ENCODE measurements at places on chromosomes 6 and 20.
A peak's percentile ranks its signal among the peaks of the same experiment; 100 is the strongest.

- no peak for DNase-seq
Measured at GRCh38 chr6:37980222-37980595, 160.7 kb downstream of the ZFAND3 start.

GRCh38 chr20:15236812-15237211 lies 899.4 kb upstream of the FLRT3 start:
- peak; percentile 19 for DNase-seq

GRCh38 chr6:56311533-56312448 lies 64.4 kb upstream of the COL21A1 start:
- no peak for DNase-seq

GRCh38 chr6:37776566-37776965 lies 43.0 kb upstream of the ZFAND3 start:
- no peak for DNase-seq

GRCh38 chr6:157840776-157841175 lies 17.7 kb downstream of the SNX9 start:
- DNase-seq = peak; percentile 68

GRCh38 chr20:48681873-48682426 lies 145.8 kb downstream of the PREX1 start:
- DNase-seq = no peak

GRCh38 chr6:108560463-108561308 lies at the start of gene FOXO3:
Gene FOXO3 (plus strand): TSS chr6:108560917. CDS start chr6:108561209, 292 bp downstream.
- peak; percentile 91 for DNase-seq

- DNase-seq = peak; percentile 6
Measured at GRCh38 chr6:76708641-76709331, 636.3 kb upstream of the IMPG1 start.

DNA sequence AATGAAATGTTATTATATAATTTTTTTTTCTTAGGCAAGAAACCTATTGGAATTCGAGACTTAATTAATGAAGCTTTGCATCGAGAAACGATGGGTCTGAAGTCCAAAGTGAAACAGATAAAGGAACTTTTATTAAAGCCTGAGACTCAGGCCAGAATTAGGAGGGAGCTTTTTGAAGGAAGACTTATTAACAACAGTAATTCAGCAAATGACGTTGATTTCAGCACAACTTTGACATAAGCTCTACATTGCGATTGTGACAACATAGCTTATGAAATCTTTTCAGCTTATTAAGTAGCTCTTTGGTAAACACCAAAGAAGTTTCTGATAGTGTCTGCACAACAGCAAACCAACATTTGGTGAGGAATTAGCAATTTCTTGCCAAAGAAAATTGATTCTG lies 147.1 kb downstream of the AKAP7 start:
- DNase-seq = no peak

DNA sequence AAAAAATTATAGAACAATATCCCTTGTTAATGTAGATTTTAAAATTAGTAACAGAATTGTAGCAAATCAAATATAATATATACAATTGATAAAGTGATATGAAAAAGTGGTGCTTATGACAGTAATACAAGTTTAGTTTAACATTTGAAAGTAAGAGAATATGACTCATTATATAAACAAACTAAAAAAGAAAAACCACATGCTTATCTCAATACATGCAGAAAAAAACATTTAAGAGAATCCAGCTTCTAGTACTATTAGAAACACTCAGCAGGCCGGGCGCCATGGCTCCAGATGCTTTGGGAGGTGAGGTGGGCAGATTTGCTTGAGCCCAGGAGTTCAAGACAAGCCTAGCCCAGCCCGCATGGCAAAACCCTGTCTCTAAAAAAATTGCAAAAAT lies 60.7 kb upstream of the LAMA2 start:
- DNase-seq = peak; percentile 61

DNA sequence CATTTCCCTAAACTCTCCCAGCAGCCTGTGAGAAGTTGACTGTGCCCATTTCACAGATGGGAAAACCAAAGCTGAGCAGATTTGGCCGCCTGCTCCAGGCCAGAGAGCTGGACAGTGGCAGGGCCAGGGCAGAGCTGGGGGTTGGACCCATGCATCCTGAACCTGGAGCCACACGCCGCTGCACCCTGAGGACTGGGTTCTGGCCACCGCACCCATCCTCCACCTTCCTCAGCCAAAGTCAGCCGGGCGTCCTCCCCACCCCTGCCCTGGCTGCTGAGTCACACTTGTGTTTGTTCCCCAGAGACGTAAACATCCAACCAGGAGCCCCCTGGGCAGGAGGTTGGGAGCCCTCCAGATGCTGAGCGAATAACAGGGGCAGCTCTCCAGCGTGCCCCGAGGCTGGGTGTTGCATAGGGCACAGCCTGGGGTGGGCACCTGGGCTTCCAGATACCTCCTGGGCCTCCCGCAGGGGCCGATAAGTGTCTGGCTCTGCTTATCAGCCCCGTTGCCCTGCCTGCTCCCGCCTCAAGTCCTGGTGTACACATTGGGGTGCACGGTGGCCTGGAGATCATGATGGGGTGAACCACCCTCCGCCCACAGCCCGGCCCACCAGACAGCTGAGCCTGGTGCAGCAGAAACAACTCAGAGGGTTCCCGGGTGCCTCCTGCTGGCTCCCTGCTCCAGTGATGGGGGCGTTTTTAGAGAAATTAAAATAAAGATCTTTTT lies 23.8 kb downstream of the RBM38 start:
- peak; percentile 77 for DNase-seq

- DNase-seq = no peak
Measured at GRCh38 chr6:121297694-121298093, 36.6 kb downstream of the TBC1D32 start.

- no peak for DNase-seq
Measured at GRCh38 chr20:46264391-46265266, 43.7 kb downstream of the CDH22 start.

DNA sequence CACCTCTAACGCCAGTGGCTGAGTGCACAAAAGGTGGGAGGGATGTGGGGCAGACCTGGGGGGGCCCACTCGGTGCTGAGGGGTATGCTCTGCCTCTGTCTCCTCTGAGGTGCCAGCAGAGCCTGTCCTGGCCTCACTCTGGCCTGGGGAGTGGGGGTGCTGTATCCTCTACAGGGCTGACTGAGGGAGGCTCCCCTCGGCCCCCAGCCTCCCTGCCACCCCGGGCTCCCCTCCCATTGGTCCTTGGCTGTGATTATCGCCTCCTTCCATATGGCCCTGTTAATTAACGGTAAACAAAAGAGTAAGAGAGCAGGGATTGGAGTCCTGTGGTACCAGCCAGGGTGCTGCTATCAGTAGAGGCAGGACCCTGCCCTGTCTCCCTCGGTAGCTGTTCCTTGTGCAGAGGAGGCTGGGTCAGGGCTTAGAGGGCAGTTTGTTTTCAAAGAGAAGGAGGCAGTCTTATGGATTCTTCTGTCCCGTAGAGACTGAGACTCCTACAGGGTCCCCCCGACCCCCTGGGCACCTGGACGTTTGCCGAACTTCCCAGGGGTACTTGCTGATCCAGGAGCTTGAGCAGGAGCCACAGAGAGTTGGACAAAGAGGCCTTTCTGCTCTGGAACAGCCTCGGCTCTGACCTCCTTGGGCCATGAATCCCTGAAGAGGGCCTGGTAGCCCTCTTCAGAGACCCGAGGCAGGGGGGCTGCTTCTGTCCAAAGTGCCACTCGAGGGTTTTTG lies 1.8 kb downstream of the MYT1 start:
- no peak for DNase-seq

DNA sequence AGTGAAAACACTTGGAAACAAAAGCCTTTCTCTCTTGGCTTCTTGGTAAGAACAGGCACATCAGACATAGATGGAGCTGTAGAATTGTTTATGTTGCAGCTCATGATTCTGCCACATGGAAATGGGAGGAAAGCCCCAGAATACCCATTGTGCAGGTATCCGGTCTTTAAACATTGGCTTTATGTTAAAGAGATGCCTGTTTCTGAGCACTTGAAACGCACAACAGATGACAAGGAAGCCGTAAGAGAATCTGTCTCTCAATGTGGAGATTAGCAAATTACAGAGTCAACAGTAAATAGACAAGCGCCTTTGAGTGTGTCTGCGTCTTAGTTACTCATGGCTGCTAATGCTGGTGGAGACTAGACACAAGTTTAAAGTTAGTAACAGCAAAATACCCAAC lies 10.5 kb downstream of the TNFAIP3 start:
- no peak for DNase-seq

DNA sequence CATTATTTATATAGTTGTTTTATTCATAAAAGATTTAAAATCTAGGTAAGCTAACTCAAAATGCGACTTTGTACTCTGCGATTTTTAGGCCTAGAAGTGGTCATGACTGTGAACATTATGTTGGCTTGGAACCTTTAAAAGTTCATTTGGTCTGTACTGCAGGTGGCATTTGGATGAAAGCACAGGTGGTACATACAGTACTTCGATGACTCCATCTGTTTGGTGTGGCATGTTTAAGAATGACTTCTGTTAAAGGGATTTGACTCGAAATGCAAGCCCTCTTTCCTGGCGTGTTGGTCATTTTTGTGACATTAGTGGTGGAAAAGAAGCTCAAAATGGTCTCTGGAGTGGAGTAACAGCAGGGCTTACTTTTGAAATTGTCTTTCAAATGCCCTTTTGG lies 118.1 kb downstream of the UST start:
- no peak for DNase-seq

- DNase-seq = peak; percentile 15
Measured at GRCh38 chr6:19691465-19692167, 145.6 kb upstream of the ID4 start.

GRCh38 chr20:45305262-45305661 lies 1.4 kb upstream of the RBPJL start:
- DNase-seq = no peak

DNA sequence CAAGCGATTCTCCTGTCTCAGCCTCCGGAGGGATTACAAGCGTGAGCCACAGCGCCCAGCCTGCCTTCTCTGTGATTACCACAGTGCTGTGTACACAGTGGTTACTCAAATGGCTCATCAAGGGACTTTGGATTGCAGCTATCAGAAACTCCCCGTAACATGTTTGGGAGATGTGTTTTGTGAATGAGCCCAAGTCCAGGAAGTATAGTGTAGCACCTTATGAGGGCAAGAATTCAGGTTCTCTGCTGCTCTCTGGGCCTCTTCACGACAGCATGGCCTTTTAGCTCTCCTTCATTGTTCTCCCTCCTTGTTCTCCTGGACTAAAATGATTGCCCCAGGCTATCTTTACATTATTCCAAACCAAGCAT lies 34.1 kb upstream of the RPL7L1 start:
- no peak for DNase-seq

GRCh38 chr20:8664778-8665177 lies 404.1 kb upstream of the PLCB4 start:
- peak; percentile 12 for DNase-seq

- peak; percentile 57 for DNase-seq
Measured at GRCh38 chr6:17994019-17994418, 6.6 kb upstream of the KIF13A start.

DNA sequence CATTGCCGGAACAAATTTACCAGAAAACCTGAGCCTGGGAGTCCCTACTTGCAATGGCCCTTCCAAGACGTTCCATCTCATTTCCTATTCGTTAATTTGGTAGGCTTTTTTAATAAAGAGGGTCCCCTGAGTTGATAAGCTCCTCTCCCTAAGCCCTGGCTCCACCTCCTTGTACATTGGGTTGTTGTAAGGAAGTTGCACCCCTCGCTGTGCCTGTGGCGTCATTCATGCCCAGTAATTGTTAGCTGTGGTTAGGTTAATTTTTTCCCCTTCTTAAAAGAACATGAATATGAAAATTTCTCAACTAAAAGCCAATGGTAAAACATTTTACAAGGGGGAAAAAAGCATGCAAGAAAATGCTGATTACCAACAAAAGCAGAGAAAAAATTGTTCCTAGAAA lies 91.9 kb downstream of the SLC24A3 start:
- DNase-seq = no peak

DNA sequence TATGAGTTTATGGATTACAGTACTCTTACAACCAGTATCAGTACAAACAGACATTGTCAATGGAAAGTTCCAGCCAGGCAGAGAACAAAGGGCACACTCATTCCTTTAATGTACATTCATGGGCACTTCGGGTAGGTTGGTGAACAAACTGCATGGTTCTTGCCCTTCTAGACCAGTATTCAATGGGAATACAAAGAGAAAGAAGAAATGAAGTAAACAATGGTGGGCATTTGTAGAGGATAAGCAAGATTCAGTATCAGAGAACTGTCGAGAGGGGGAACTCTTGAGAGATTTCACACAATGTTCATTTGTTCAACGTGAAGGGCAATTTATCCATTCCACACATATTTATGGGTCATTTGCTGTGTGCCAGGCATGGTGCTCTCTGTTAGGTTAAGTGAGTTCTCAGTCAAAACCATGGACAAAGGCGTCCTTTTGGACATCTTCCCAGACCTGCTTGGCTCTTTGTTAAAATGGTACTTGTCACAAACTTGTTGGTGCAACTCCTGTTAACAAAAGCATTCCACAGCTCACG lies 714.8 kb downstream of the DHX35 start:
- peak; percentile 56 for DNase-seq

GRCh38 chr6:121771937-121772720 lies 336.7 kb downstream of the GJA1 start:
- DNase-seq = no peak

DNA sequence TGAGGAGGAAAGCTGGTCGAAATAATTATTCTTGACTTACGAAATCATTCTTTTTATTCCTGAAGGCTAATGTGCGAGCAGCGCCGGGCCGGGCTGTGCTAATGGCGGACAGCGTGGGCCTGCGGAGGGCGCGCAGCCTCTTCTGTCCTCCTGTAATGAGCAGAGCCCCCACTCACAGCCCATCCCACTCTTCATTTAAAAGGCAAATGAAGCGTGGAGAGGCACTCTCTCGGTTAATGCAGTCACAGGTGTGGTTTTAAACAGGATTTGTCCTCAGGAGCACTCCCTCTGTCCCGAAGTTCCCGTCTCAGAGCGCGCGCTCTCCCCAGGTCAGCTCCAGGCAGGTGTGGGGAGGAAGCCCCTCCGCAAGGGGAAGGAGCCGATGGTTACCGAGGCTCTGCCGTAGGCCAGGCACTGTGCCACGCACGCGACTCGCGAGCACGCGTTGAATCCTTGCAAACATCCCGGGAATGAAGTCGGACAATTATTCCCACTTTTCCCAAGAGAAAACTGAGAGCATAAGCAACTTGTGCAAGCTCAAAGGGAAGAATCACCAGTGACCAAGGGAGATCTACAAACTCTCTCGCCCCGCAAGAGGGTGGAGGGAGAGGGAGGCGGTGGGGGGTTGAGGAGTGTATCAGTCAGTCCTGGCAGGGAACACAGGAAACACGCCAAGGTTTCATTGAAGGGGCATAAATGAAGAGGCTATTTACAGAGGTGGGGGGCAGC lies 35.5 kb upstream of the ZFAND3 start:
- DNase-seq = no peak

GRCh38 chr6:90708206-90708737 lies 121.4 kb upstream of the MAP3K7 start:
- no peak for DNase-seq

Measured in M059J (cell line).